ENCODE measurements at places on chromosomes 16 and 17.

DNA sequence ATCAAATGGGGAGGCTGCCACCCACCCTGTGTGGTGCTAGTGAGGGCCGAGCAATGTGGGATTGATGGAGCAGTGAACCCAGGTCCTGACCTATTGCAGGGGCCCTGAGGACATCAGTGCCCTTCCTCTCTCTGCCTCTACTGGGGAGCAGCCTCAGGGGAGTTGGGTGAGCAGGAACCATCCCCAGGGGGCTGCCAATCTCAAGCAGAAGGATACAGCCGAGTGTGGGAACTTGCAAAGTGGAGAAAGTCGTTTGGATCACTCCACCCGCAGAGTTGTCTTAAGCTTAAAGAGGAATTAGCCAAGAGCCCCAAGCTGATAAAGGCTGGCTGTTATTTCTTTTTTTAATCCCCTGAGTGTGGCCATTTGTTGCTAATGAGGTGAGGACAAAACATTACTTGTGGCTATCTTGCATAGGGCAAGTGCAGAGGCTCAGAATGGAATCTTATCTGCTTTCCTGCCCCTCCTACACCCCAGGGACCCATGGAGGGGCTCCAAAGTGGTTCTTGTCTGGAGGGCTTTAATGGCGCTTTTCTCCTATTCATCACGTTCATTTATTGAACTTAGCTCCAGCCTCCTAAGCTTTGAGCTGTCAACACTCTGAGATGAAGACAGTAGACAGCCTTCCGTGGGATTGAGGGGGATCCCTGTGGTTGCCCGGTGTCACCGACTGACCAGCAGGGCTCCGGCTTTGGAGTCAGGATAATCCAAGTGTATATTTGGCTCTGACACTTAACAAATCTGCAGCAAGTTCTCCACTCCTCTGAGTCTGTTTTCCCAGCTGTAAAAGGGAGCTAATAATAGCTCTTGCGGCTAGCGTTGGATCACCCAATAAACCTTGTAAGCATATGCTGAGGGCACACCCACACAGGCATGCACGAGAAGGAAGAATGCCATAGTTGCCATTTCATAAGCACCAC is 45.1 kb downstream of the MYH11 start:
- DNase-seq = no peak

DNA sequence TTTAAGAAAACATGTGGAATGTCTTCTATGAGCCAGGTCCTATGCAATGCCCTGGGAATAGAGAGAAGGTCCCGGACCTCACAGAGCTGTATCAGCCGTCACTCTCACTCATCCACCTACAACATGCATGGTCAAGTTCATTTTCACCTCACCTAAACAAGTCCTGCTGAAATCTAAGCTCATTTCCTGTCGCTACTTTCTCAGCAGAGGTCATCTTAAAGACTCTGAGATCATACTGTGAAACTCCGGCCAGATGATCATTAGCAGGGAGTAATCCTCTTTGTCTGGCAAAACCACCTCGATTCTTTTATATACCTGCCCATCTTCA is 66.2 kb upstream of the LYRM9 start:
- DNase-seq = no peak

DNA sequence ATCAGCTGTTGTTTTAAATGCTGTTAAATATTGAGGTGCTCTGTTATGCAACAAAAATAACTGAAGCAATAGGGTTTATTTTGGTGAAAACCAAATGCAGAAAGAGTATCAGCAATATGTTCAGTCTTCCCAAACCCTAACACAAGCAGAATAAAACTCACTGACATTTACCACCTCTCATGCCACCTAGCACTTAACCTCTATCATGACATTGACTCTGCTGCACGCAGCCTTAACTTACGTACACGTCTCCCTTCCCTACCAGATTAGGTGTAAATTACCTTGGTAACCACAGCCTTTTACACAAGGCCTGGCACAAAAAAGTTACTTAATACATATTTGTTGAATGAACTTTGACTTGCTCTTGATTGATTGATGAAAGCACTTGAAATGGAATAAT is 9.9 kb upstream of the AKAP1 start:
- no peak for DNase-seq

GRCh38 chr16:21283521-21284289 is 5.6 kb upstream of the CRYM start:
- DNase-seq = no peak

DNA sequence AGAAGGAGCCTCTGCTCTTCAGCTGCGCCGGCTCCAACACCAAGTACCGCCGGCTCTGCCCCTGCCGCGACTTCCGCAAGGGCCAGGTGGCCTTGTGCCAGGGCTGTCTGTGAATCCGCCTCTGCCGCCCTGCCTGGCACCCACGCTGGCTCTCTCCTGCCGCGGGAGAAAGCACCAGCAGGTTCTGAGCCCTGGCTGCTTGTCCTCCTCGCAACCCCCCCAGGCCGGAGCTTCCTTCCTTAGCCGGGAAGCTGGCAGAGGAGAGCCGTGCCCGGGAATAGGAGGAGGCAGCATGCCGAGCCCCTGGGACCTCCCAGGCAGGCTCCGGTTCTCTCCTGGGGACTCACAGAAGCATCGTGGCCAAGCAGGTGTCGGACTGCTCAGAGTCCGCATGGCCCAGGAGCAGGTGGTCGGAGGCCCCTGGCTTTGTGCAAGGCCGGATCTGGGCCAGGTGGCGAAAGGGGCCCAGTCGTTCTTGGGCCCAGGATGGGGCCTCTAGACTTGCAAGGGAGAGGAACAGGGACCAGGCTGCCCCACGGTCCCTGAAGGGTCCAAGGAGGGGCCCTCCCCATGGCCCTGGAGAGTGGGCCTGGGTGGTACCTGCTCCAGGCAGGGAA is 80.6 kb downstream of the MGAT5B start:
- no peak for DNase-seq

GRCh38 chr17:44828919-44829522 is 1.1 kb downstream of the GJC1 start:
- no peak for DNase-seq

- no peak for DNase-seq
These were observed 1.5 kb downstream of the ATXN7L3 start for GRCh38 chr17:44197980-44198720.

DNA sequence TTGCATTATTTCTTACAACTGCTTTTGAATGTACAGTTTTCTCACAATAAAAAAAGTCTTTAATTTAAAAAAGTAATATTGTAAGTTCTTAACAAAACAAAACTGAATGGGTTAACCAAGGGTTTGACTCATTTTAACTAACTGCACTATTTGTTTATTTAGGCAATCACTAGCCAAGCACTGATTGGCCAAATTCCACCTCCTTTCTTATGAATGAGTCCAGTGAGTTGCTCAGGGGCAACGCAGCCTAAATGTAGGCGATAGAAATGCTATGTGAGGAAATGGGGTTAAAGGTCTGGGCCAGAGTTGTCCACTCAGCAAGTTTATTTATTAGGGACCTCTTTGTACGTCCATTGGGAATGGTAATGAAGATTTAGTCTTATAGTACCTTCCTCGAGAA is 89.6 kb upstream of the MAF start:
- no peak for DNase-seq

- no peak for DNase-seq
These were observed 27.6 kb upstream of the ETV4 start for GRCh38 chr17:43573579-43574321.

- no peak for DNase-seq
These were observed 14.7 kb downstream of the C1QTNF1 start for GRCh38 chr17:79038545-79039135.

- DNase-seq = no peak
These were observed 177.0 kb upstream of the C16orf82 start for GRCh38 chr16:26889740-26890139.

DNA sequence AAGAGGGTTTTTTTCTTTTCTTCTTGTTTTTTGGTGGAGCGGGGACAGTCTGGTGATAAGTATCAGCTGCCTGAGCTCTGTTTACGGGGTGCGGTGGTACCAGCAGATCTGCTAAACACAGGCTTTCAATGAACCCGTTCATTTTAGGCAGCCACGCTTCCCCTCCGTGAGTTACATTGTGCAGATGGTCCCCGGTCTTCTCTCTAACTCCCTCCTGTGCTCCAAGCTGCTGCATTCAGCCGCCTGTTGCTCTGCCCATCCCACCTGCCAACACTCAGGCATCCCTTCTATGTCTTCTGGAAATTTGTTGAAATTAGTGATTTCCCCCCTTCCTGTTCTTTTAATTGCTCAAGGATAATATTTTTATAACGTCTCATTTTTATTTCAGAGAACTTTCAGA is 82.1 kb upstream of the ELAC2 start:
- DNase-seq = no peak

- no peak for DNase-seq
These were observed 7.2 kb upstream of the COL1A1 start for GRCh38 chr17:50208611-50209061.

- DNase-seq = no peak
These were observed 39.0 kb downstream of the SMURF2 start for GRCh38 chr17:64622931-64623654.

- no peak for DNase-seq
These were observed 551.5 kb downstream of the MAF start for GRCh38 chr16:79049040-79049439.

DNA sequence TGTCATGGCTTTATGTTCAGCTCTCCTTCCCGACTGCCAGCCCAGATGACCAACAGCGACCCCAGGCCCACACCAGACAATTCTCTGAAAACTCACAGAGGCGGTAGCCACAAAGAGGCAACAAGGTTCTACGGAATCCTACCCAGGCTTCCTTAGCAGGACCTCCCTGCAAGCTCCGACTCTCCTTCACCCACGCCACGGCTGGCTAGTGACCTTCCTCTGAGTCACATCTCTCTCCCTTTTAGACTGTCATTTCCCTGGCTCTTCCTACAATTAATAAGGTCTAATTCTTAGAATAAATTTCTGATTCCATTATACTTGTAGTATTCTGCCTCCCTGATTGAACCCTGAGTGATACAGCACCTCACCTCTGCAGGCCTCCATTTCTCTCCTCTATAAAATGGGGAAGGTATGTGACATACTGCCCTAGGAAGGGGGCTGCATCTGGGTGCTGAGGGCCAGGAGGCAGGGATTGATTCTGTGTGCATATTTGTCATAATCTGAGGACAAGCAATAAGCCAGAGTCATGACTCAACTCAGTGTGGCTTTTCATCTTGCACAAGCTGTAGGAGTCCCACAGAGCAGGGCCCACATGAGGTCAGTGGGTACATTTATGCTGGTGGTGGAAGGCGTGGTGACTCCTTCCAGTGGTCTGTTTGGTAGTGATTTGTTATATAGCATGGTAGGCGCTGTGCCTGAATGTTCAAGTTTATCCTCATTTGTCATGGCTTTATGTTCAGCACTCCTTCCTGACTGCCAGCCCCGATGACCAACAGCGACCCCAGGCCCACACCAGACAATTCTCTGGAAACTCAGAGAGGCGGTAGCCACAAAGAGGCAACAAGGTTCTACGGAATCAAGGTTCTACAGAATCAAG is 46.2 kb downstream of the SMPD3 start:
- DNase-seq = no peak

- no peak for DNase-seq
These were observed 3.6 kb downstream of the HOXB6 start for GRCh38 chr17:48601207-48601538.

- no peak for DNase-seq
These were observed 151.5 kb downstream of the STX8 start for GRCh38 chr17:9424071-9424640.

DNA sequence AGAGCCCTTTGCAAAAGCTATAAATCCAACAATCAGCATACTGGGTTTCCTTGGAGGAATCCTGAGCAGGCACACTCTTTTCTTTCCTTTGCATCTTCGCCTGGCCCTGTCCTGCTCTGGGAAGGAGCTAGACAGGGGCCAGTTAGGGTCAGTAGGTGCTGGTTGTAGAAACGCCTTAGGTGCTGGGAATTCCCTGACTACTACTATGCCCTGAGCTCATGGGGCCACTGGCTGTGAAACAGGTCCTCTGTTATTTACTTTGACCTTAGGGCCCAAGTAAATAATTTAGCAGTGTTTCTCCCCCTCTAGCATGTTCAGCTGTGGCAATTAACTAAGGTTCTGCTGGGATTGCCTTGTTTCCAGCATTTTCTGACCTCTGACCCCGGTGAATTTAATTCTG is 15.8 kb upstream of the WSCD1 start:
- no peak for DNase-seq

DNA sequence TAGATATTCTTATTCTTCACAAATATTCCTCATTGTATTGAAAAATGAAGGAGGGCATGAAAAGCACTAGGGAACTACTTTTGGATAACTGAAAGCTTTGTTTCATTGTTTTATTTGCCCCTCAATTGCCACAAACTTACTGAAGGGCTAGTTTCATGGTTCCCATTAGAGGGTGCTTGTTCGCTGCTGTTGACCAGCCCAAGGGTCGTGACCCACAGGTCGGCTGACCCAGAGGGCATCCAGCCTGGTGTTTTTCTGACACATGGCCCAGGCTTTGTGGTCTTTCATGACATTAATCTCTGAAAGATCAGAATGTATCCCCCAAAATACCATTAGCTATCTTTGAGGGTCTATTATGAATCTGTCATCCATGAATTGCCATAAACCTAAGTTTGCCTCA is 30.0 kb downstream of the DGKE start:
- DNase-seq = no peak

- DNase-seq = no peak
These were observed 11.1 kb upstream of the ALDOA start for GRCh38 chr16:30054451-30054850.

DNA sequence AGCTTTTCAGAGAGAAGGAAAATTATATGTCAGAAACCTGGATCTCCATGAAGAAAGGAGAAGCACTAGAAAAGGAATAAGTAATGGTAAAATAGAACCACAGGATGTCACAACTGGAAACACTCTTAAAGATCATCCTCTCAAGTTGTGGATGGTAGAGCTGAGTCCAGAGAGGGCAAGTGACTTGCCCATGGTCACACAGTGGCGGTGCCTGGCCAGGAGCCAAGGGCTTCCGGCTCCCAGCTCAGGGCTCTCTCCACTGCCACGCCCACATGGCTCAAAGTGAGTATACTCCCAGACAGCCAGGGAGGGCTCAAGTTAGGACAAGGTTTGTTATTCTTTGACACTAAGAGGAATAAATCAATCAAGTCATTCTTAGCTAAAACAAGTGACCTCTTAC is 159.8 kb downstream of the COPRS start:
- no peak for DNase-seq

GRCh38 chr17:1109606-1110540 is 69.9 kb downstream of the ABR start:
- DNase-seq = peak; percentile 20

DNA sequence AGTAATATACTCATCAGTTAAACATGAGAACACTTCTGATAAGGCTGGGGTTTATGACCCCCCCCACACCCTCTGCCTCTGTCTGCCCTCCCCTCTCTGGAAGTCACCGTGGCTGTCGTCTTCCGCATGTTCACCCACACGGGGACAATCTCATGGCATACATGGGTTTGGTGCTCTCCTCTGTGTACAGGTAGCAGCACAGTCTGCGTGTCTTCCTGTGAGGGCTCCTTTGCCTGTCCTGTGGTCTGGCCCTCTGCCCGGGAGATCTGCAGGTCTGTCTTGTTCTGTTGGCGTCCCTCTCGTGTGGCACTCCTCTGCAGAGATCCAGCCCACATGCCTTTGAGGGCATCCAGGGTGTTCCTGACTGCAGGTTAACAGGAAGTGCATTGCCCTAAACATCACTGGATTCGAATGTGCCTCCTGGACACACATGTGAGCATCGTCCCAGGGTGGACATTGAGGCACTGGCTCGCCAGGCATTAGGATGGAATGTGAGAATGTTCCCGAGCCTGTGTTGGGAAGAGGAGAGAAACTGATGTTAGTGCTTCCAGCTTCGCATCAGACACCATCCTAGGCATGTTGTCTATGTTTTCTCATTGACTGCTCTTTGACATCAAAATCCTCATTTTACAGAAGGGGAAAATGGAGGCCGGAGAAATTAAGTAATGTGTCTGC is 54.5 kb downstream of the NKD1 start:
- DNase-seq = peak; percentile 20
